GM12878 (cell line): ENCODE measurements at places on chromosomes 16 and 17. TPM values are rescaled to one million over a fixed set of nuclear protein-coding genes. Genes with fewer than 3 reads are reported as not detected.

The DOC2A gene
- total RNA-seq, result 0.11 TPM in 1 of 2 replicates, not detected in the other

The TBC1D3H gene
- not detected in 2 replicates for total RNA-seq

The ITGB4 gene
- total RNA-seq, result 1.6 and 1.9 TPM in 2 replicates

The HOXB2 gene
- 6.3 and 6.7 TPM in 2 replicates for total RNA-seq

The TMEM98 gene
- 0.31 TPM in 1 of 2 replicates, not detected in the other for total RNA-seq

The CASKIN1 gene
- 0.33 and 0.53 TPM in 2 replicates for total RNA-seq

The CHRNE gene
- total RNA-seq, result 0.08 and 0.10 TPM in 2 replicates
